ENCODE measurements at places on chromosomes 7 and 10.

DNA sequence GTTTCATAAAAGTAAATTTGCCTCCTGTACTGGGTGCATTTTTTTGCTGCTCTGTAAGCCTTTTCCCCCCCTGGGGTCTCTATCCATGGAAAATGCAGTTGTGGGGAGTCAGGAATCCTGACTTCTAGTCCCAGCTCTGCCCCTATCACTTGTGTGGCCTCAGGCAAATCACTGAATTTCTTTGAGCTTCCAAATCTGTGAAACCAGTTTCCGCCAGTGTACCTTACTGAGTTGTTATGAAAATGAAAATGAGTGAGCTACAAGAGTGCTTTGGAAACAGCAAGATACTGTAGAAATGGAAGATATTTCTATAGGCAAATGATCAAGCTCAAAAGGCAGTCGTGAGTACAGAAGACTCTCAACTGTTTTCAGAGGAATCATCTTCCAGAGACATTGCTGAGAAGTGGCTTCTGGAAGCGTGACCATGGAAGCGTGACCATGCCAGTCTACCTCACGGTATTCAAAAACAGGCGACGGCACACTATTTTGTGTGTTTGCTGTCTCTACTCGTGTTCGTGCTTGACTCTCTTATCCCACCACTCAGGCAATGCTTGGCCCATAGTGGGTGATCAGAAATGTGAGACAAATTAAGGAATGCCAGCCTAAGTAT lies 107.4 kb downstream of the ATXN7L1 start:
- DNase-seq, result no peak

DNA sequence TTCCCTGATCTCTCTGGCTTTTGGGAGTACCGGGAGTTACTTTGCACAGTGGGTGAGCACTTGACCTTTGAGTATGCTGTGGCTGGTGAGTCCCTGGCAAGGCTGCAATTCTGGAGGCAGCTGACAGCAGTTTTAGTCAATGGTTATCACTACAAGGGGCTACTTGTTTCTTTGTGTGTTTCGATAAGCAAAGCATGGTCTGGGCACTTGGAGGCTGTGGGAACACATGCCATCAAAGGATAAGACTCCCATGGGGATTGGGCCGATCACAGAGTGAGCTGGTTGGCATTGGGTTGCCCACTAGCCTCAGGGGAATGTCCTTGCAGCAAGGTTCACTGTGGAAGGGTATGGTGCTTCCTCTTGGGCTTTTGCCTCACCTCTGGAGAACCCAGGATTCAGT lies 208.2 kb downstream of the SNX13 start:
- no peak for DNase-seq

DNA sequence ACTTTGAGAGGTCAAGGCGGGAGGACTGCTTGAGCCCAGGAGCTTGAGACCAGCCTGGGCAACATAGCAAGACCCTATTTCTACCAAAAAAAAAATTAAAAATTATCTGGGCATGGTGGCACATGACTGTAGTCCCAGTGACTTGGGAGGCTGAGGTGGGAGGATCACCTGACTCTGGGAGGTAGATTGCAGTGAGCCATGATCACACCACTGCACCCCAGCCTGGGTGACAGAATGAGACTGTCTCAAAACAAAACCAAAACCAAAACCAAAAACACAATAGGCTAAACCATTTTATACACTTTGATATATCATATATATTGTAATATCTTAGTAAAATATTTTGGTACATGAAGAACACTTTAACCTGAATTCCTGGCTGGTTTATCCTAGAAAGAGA lies 101.6 kb downstream of the RAPGEF5 start:
- no peak for DNase-seq

GRCh38 chr7:131021902-131022301 lies 287.9 kb upstream of the KLF14 start:
- no peak for DNase-seq

- DNase-seq, result no peak
These were observed 1132.3 kb downstream of the XPNPEP1 start for GRCh38 chr10:108791030-108791429.

GRCh38 chr10:97180986-97181385 lies 4.8 kb downstream of the SLIT1 start:
- DNase-seq, result no peak

GRCh38 chr10:128210215-128211063 lies 84.2 kb upstream of the MKI67 start:
- no peak for DNase-seq

GRCh38 chr10:68957284-68957615 lies 1.3 kb downstream of the DDX21 start:
- no peak for DNase-seq

- no peak for DNase-seq
These were observed 1.1 kb downstream of the ODAD2 start for GRCh38 chr10:27997865-27998177.

DNA sequence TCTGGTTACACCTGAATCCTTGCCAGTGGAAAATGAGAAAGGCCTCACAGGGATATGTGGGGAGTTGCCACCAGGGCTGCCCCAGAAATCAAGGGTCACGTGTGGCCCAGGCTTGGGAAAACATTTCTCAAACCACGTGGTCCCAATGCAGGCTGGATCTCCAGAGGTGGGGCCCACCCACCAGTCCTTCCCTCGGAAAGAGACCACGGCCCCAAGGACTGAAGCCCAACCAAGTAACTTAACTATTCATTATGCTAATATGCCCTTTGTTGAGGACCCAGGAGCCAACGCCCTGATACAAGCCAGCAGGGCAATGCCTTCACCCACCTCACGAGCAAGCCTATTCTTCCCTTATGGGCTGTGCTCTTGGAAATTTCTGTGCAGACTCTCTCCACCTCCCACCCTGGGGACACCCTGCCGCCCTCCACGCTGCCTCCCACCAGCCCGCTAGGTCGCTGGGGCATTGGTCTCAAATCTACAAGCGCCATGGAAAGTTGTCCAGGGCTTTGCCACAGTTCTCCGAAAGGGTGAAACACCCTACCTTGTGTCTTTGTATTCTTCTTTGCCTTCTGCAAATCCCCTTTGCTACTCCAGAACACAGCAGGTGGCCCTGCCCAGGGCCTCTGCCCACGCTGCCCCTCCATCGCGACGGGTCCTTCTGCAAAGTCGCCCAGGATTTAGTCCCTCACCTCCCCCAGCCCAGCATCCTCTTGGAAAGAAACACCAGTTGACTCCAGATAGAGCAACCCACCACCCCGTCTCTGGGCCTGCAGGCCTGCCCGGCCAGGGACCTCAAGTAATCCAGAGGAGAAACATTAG lies 8.8 kb downstream of the TNS3 start:
- no peak for DNase-seq

GRCh38 chr10:86786368-86786767 lies 29.9 kb downstream of the BMPR1A start:
- no peak for DNase-seq

Measured in brain (organoid and tissue), 16 donors.